HFFc6 (cell line): ENCODE measurements at places on chromosomes 3 and 15. TPM values are rescaled to one million over a fixed set of nuclear protein-coding genes. Genes with fewer than 3 reads are reported as not detected.

Gene KATNBL1
- total RNA-seq, result 25.9 to 37.1 TPM (median 31.9 TPM) in 3 replicates

Gene GNAT1
- total RNA-seq, result not detected in 3 replicates

Gene SAMMSON
- total RNA-seq, result not detected in 2 replicates

Gene LINGO1
- not detected in 3 replicates for total RNA-seq

Gene ZBTB20
- 8.0 to 11.0 TPM (median 10.4 TPM) in 3 replicates for total RNA-seq

Gene RETNLB
- total RNA-seq, result not detected in 3 replicates

Gene ANKRD28
- total RNA-seq, result 92.5 to 112 TPM (median 94.9 TPM) in 3 replicates

Gene C3orf70
- total RNA-seq, result 0.02 to 0.07 TPM (median 0.06 TPM) in 3 replicates

Gene TRPM1
- total RNA-seq, result not detected in 3 replicates

DNA sequence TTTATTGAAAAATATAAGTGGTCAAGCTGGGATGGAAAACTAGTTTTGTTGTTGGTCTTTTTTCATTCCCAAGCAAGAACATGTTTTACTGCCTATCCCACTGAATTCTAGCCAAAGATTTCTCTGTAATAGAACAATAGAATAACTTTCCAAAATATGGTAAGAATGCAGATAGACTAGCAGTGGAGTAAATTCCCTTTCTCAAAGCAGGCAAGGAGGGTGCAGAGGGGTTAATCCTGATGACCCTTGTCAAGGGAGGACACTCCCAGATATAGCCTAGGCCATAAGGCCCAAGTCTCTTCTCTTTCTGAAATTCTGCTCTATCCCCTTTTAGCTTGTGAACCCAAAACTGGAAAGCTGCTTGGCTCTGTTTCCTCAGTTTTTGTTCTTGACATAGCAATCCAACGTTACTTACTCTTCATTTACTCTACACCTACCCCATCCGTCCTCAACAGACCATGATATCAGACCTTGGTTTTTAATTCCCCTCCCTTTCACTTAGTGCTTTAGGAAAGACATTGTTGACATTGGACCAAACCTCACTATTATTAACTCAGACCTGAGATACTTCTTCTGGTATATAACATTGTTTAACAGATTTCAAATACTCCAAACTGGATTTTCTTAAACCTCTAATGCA is 453.6 kb upstream of the THBS1 start:
- DNase-seq, result no peak

GRCh38 chr3:71563827-71564226 is 19.7 kb downstream of the FOXP1 start:
- no peak for DNase-seq

- DNase-seq, result no peak
These were observed 32.4 kb upstream of the SPPL2A start for GRCh38 chr15:50797926-50798325.

DNA sequence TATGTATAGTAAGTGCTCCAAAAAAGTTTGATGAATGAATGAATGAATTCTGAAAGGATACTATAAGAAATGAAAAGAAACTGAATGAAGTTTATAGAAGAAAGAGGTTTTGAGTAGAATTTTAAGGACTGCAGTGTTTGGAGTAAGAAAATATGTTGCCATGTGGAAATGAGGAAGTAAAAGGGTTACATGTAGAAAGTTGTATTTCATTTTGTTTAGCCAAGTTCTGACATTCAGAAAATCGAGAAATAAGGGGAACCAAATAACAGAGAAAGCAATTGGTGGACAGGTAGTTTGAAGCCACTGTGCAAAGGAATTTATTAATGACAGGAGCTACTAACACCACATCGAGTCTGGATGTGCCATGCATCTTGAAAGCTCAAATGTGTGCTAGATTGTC is 200.7 kb downstream of the SATB1 start:
- DNase-seq, result no peak

GRCh38 chr15:90072978-90073640 is 29.2 kb downstream of the IDH2 start:
- no peak for DNase-seq

- peak; percentile 90 for DNase-seq
These were observed 3.6 kb downstream of the WWTR1 start for GRCh38 chr3:149654188-149654601.

DNA sequence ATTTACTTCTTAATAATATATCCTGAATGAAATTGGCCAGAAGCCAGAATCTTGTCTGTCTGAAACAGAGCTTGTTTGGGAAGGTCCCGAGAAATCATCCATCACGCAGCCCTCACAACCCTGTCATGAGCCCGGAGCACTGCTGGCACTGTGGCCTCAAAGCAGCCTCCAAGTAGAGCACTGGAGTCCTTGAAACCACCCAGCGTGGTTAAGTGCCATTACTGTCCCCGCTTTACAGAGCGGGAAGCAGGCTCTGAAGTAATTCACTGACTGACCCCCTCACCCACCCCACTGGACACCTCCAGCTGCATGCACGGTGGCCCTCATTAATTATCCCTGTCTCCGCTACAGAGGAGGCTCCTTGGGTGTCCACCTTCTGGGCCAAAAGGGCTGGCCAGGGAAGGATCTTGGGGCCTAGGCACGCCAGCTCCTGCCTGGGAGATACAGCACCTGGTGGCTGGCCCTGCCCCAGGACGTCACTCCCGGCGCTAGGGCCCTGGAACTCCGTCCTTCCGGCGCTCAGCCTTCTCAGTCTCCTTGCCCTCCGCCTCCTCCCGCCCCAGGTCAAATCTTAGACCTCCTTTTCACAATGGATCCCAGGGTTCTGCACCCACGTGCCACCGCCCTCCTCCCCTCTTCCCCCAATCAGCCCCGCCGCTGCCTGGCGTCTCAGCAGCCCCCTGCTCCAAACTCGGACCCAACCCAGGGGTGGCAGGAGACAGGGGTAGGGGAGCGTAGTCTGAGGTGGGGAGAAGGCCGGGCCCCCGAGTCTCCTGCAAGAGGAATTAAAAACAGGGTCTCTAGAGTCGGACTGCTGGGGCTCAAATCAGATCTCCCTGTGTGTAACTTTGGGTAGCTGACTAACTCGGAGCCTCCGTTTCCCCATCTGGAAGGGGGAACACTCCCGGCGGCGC is 1.1 kb downstream of the TKT start:
- peak; percentile 34 for DNase-seq

DNA sequence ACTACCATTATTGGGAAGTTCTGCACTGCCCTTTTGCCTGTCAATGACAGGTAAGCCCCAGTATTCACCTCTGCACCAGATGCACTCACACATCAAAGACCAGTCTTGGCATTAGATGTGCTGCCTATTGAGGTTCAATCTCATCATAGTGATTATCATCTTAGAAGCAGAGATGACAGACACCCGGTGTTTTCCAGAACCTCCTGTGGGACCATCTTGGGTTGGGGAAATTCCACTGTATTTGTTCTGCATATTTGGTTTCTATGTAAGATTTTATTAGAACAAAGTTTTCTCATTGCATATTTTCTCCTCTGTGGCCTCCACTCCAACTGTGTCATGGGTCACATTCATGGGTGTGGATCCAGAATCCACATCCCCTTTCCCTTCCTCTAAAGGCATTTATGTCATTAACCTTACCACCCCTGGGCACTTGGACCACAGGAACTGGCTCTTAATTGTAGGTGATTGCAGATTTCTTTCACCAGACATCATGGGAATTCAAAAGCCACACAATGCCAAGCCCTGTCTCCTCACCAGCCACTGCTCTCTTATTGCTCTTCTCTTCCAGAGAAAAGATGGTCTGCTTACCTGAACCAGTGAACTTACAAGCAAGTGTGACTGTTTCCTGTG is 31.2 kb downstream of the PLA1A start:
- DNase-seq, result peak; percentile 33

DNA sequence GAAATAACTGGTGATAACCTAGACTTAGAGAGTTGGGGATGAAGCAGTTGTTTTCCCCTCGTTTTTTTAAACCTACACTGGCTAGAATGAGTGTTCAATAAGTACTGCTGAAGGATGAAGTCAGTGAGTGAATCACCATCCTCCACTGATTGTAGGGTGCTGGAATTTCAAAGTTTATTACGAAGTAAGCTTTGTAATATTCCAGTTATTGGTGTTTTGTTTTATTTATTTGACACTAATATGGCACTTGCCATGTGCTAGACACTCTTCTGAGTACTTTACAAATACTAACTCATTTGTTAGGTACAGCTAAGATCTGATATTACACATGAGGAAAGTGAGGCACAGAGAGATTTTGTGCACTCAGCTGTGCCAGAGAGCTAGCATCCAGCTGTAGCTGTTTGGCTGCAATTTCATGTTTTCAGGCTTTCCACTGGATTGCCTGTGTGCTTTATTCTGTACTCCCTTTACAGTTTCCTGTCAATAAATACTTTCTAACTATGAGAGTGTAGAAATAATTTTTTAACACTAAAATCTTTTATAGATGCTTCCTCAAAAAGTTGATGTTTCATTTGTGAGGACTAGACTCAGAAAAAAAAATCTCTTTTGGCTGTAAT is 5.8 kb downstream of the MAP2K5 start:
- DNase-seq, result peak; percentile 30

DNA sequence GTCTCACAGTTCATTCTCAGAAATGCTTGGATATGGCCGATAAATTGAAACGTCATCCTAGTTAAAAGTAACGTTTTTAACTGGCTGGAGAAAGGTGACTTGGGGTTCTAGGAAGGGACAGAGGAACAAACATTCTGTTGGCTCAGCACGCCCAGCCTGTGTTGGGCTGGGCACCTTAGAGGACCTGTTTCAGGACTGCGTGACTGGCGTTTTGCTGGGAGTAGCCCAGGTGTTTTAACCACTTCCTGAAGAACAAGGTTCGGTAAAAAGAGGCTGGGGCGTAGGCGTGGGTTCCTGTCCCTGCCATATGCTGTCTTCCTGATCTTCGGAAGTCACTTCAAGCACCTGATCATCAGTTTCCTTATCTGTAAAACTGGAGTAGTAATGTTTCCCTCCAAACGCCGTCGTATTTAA is 1.1 kb upstream of the TLNRD1 start:
- no peak for DNase-seq

- no peak for DNase-seq
These were observed 58.7 kb downstream of the FGD5 start for GRCh38 chr3:14877469-14877868.

DNA sequence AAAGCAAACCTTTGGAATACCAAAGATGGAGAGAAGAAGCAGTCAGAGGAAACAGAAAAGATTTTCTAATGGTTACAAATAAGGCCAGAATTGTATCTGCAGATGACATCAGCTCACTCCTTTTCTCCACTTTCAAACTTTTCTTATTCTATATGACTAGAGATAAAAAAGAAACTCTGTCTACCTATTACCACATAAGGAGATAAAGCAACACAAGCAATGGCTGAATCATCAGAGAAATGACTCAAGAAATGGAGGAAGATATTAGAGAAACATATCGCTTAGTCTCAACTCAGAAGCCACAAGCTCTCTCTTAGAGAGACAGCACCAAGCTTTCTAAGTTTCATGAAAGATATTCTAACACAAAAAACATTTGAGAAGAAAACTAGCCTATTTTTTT is 784.0 kb downstream of the ZPLD1 start:
- DNase-seq, result no peak
